ENCODE measurements at places on chromosomes 1 and 21.

DNA sequence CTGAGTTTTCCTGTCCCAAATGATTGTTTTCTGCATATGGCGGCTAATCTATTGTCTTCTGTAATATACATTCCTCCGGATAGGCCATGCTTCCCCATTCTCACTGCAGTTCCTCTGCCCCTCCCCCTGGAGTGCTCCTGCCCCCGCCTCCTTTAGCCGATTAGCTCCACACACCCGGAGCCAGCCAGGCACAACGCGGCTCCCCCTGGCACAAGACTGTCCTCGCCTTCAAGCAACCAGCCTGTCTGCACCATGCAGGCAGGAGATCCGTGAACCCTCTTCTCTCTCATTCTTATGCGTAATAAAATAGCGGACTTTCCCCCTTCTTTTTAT lies 18.0 kb downstream of the SERTAD4 start:
- DNase-seq, result no peak

DNA sequence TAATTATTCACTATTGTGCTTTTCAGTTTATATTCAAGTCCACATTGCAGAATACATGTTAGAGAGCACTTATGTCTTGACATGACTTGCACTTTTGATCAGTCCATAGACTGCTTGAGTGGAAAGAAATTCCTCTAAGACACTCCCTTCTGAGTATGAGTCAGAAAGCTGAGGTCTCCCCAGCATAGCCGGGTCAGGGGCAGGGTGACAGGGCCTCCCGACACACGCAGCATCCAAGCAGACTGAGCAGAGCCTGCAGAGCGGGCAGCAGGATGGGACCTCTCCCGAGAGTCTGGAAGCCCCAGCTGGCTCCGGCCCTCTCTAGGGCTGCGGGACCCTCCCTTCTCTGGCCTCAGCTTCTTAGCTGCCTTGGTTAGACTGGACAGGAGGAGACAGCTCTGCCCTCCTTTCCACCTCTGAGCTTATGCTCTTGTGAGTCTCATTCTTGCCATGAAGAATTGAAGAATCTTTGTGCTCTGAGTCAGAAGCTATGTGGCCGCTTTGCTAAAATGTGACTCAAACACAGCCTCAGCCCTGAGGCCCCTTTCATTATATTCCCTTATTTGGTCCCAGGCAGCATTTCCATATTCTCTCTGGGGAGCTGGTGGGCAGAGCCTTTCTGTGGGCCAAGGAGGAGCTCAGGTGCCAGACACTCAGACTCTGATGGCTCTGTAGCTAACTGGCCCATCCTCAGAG lies 11.2 kb upstream of the CAPN2 start:
- DNase-seq, result peak; percentile 92

- no peak for DNase-seq
These were observed 170.9 kb downstream of the COL11A1 start for GRCh38 chr1:102937401-102937800.

DNA sequence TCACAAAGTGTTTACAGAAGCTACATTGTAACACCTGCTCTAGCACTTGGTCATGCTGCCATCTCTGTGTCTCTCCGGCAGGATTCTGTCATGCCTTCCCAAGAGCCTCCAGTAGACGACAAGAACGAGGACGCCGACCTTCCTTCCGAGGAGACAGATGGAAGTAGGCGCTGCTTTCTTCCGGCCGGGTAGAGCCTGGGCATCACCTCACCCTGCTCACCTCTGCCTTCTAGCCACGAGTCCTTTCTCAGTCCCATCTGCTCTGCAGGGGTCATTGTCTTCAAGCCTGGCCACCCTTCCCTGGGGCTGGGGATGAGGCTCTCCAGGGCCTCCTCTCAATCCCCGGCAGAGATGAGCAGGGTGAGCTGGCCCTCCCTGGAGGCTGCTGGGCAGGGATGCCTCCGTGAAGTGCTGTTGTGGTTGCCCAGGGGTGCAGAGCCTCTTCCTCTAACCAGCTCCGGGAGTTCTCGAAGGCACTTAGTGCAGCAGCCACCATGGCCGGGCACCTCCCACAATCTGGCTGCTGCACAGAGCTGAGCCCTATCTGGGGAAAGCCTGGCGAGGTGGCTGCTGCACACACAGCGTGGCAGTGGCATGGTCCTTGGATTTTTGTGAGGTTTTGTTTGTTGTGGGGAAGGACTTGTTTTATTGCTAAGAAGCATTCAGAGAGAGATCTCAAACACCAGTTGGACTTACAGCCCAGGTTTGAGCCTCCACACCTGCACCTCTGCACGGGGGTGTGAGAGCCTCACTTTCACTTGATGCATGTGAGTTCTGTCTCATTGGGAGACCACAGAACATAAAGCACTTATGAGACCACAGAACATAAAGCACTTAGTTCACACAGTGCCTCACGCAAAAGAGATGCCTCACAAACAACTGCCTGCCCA lies 48.4 kb downstream of the FAAP20 start:
- no peak for DNase-seq

GRCh38 chr1:209354111-209354839 lies 229.2 kb upstream of the CAMK1G start:
- DNase-seq, result peak; percentile 31

GRCh38 chr1:158800526-158800925 lies 19.5 kb upstream of the OR6N2 start:
- DNase-seq, result no peak

DNA sequence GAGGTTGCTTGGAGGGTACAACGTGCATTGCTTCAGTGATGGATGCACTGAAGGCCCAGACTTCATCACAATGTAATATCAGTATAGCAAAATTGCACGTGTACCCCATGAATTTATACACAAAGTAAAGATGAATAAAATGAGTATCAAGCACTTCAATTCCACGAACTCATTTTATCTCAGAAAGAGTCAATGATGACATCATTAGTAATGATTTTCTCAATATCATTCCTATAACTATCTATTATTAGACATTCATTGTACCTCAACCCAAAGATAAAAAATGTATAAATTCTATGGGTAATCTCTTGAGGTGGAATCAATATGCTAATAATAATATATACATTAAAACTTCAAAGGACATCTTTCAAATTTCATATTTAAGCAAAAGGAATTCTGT lies 208.4 kb downstream of the COL11A1 start:
- DNase-seq, result no peak

- no peak for DNase-seq
These were observed 74.2 kb upstream of the FOXD3 start for GRCh38 chr1:63248216-63248615.
